Activated T-helper 2 cell treated with anti-CD3 and anti-CD28 coated beads, Interferon-gamma antibody, Interleukin-2, Interleukin-4, amounts not matched to agents 10 μg/mL and 5 μg/mL and 100 μg/mL, durations not matched to agents 14 hours and 24 hours and 36 hours (primary cell): ENCODE measurements at places on chromosomes 6 and 20. TPM values are rescaled to one million over a fixed set of nuclear protein-coding genes. Genes with fewer than 3 reads are reported as not detected.
A peak's percentile ranks its signal among the peaks of the same experiment; 100 is the strongest.

EYA4 gene
- not detected in 2 replicates for total RNA-seq

CFAP206 gene
- not detected in 2 replicates for total RNA-seq

ACTL10 gene
- total RNA-seq = 2.6 and 3.3 TPM in 2 replicates

BPI gene
- not detected in 2 replicates for total RNA-seq

FOXA2 gene
- total RNA-seq = not detected in 2 replicates

PTK6 gene
- total RNA-seq = 0.32 and 0.46 TPM in 2 replicates

IMPG1 gene
- total RNA-seq = not detected in 2 replicates

PREX1 gene
- total RNA-seq = 80.3 and 83.9 TPM in 2 replicates

BLOC1S5 gene
- 21.2 and 25.4 TPM in 2 replicates for total RNA-seq

PRDM1 gene
- total RNA-seq = 49.1 and 52.3 TPM in 2 replicates

DNA sequence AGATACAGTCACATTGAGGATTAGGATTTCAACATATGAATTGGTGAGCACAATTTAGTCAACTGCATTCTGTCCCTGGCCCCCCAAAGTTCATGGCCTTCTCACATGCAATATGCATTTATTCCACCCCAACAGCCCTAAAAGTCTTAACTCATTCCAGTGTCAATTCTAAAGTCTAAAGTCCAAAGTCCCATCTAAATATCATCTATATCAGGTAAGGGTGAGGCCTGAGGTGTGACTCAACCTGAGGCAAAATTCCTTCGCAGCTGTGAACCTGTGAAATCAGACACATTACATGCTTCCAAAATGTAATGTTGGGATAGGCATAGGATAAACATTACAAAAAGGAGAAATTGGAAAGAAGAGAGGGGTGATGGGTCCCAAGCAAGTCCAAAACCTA is 27.8 kb downstream of the CLIC5 start:
- H3K4me3 ChIP-seq = no peak overlapping the region
- H3K4me1 ChIP-seq = peaks cover 4% of the 10 kb centered on the region
- no peak overlapping the region for H3K27ac ChIP-seq
- peaks cover 1% of the 10 kb centered on the region for H3K27me3 ChIP-seq
- no peaks in the 10 kb centered on the region for H3K36me3 ChIP-seq

GRCh38 chr6:39812853-39813533 is 20.8 kb downstream of the DAAM2 start:
- H3K27me3 ChIP-seq = peaks cover 3% of the 10 kb centered on the region
- no peaks in the 10 kb centered on the region for H3K36me3 ChIP-seq
- H3K4me3 ChIP-seq = no peak overlapping the region
- no peak for DNase-seq
- H3K4me1 ChIP-seq = no peaks in the 10 kb centered on the region
- no peak overlapping the region for H3K27ac ChIP-seq

GRCh38 chr6:163252061-163252591 is 162.4 kb upstream of the QKI start:
- no peak overlapping the region for H3K4me3 ChIP-seq
- H3K27ac ChIP-seq = no peak overlapping the region
- H3K36me3 ChIP-seq = no peaks in the 10 kb centered on the region

GRCh38 chr20:47540443-47541354 is 39.0 kb downstream of the NCOA3 start:
- H3K27ac ChIP-seq = peak overlapping the region; percentile 65
- H3K4me3 ChIP-seq = no peak overlapping the region
- DNase-seq = no peak
- peaks cover 39% of the 10 kb centered on the region for H3K36me3 ChIP-seq
- H3K4me1 ChIP-seq = peaks cover 56% of the 10 kb centered on the region

- peaks cover 10% of the 10 kb centered on the region for H3K4me1 ChIP-seq
- no peak overlapping the region for H3K4me3 ChIP-seq
- H3K27ac ChIP-seq = no peak overlapping the region
- DNase-seq = no peak
- peaks cover 71% of the 10 kb centered on the region for H3K36me3 ChIP-seq
- no peaks in the 10 kb centered on the region for H3K27me3 ChIP-seq
Observed at GRCh38 chr20:45948261-45948733, 13.8 kb downstream of the PCIF1 start.

DNA sequence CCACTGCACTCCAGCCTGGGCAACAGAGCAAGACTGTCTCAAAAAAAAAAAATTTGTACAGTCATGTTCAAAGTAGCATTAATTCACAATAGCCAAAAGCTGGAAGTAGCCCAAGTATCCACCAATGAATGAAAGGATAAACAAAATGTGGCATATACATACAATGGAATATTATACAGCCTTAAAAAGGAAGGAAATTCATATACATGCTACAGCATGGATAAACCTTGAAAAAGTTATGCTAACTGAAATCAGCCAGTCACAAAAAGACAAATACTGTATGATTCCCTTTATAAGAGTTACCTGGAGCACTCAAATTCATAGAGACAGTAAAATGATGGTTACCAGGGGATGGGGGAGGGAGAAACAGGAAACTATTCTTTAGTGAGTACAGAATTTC is 15.7 kb downstream of the EEF1A1 start:
- H3K27ac ChIP-seq = no peak overlapping the region
- H3K27me3 ChIP-seq = no peaks in the 10 kb centered on the region
- peaks cover 4% of the 10 kb centered on the region for H3K4me1 ChIP-seq
- no peak for DNase-seq
- H3K36me3 ChIP-seq = peaks cover 35% of the 10 kb centered on the region
- no peak overlapping the region for H3K4me3 ChIP-seq

- H3K36me3 ChIP-seq = no peaks in the 10 kb centered on the region
- no peak overlapping the region for H3K4me3 ChIP-seq
- no peak for DNase-seq
- H3K27me3 ChIP-seq = peaks cover 2% of the 10 kb centered on the region
Observed at GRCh38 chr6:108958900-108959770, 110.9 kb downstream of the ARMC2 start.

GRCh38 chr20:34531608-34532265 is 15.5 kb downstream of the DYNLRB1 start:
- H3K4me3 ChIP-seq = no peak overlapping the region
- H3K27ac ChIP-seq = no peak overlapping the region
- no peaks in the 10 kb centered on the region for H3K4me1 ChIP-seq
- no peak for DNase-seq
- peaks cover 55% of the 10 kb centered on the region for H3K36me3 ChIP-seq

GRCh38 chr20:12016291-12016690 is 98.6 kb downstream of the BTBD3 start:
- no peak overlapping the region for H3K27ac ChIP-seq
- H3K4me3 ChIP-seq = no peak overlapping the region
- no peak for DNase-seq
- no peaks in the 10 kb centered on the region for H3K36me3 ChIP-seq
- H3K27me3 ChIP-seq = no peaks in the 10 kb centered on the region
- peaks cover 1% of the 10 kb centered on the region for H3K4me1 ChIP-seq

DNA sequence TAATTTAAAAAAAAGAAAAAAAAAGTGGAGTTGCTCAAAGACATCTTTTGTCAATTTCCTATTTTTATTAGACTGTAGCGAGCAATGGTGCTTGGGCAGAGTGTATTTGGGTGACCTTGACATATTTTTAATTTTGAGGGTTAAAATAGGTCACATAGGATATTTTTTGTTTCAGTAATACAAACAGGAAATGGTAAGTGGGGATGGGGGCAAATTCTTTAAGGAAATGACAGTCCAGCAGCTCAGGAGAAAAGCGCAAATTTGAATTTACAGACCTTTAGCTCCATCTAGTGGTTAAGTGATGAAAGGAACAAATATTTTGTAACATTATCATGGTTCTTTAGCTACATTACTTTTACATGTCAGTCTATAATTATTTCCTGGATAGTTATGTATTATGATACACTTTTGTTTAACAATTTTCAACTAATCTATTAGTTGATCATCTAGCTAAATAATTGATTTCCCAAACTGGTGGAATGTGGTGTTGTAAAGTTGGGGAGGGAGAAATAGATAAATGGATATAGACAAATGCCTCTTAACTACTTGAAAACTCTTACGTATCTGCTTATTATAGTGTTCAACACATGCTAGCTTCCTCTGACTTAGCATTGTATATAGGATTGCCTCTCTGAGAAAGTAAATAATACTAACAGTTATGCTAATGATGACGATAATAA is 10.0 kb downstream of the CITED2 start:
- no peak overlapping the region for H3K27ac ChIP-seq
- H3K36me3 ChIP-seq = no peaks in the 10 kb centered on the region
- no peak overlapping the region for H3K4me3 ChIP-seq
- peaks cover 1% of the 10 kb centered on the region for H3K27me3 ChIP-seq

GRCh38 chr6:79070206-79070825 is 7.7 kb downstream of the PHIP start:
- no peak for DNase-seq
- H3K36me3 ChIP-seq = peaks cover 37% of the 10 kb centered on the region
- no peaks in the 10 kb centered on the region for H3K27me3 ChIP-seq
- H3K27ac ChIP-seq = peak overlapping the region; percentile 47
- no peak overlapping the region for H3K4me3 ChIP-seq

- DNase-seq = no peak
- no peak overlapping the region for H3K27ac ChIP-seq
- peaks cover 3% of the 10 kb centered on the region for H3K4me1 ChIP-seq
- H3K27me3 ChIP-seq = no peaks in the 10 kb centered on the region
- no peak overlapping the region for H3K4me3 ChIP-seq
- H3K36me3 ChIP-seq = peaks cover 1% of the 10 kb centered on the region
Observed at GRCh38 chr6:158388727-158389126, 76.5 kb downstream of the TULP4 start.

GRCh38 chr6:7243179-7243981 is 69.6 kb downstream of the SSR1 start:
- peak; percentile 31 for DNase-seq
- no peak overlapping the region for H3K27ac ChIP-seq
- no peak overlapping the region for H3K4me3 ChIP-seq
- H3K36me3 ChIP-seq = peaks cover 43% of the 10 kb centered on the region

GRCh38 chr6:170068496-170068895 is 222.4 kb downstream of the DLL1 start:
- no peak overlapping the region for H3K27ac ChIP-seq
- no peak for DNase-seq
- H3K27me3 ChIP-seq = peaks cover 22% of the 10 kb centered on the region
- H3K4me3 ChIP-seq = no peak overlapping the region

DNA sequence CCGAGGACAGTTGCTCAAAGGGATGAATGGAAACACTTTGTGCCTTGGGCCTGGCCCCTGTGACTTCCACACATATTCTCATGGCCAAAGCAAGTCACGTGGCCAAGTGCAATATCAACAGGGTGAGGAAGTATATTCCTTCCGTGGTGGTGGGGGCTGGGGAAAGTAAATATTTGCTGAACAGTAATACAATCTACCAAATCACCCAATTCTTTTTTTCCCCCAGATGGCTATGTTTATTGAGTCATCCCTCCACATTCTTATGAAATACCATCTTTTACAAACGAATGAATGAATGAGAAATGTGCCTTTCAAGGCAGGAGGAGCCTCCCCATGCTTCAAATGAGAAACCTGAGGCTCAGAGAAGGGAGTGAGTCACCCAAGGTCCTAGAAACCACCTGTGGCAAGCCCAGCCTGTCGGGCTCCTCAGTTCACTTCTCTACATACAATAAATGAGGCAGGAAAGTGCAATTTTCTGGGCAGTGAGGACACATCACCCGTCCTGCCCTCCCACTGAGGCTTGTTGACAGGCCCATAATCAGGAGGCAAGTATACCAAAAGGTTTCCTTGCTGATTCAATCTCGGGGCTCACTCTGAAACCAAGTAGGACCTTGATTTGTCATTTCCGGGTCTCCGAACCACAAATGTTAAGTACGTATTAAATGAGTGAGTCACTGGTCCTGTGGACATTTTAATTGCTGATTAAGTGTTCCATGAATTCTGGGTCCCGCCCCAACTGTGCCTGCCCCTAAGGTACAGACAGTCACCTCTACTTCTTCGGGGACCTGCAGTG is 25.3 kb upstream of the TOP1 start:
- H3K27me3 ChIP-seq = no peaks in the 10 kb centered on the region
- peaks cover 11% of the 10 kb centered on the region for H3K36me3 ChIP-seq
- peaks cover 43% of the 10 kb centered on the region for H3K4me1 ChIP-seq
- H3K27ac ChIP-seq = peak overlapping the region; percentile 94
- peak; percentile 66 for DNase-seq

GRCh38 chr6:42007286-42008137 is 42.8 kb upstream of the TAF8 start:
- H3K36me3 ChIP-seq = no peaks in the 10 kb centered on the region
- peak overlapping the region; percentile 74 for H3K27ac ChIP-seq
- no peak for DNase-seq
- H3K4me3 ChIP-seq = peak overlapping the region; percentile 32
- no peaks in the 10 kb centered on the region for H3K27me3 ChIP-seq
- peaks cover 41% of the 10 kb centered on the region for H3K4me1 ChIP-seq

DNA sequence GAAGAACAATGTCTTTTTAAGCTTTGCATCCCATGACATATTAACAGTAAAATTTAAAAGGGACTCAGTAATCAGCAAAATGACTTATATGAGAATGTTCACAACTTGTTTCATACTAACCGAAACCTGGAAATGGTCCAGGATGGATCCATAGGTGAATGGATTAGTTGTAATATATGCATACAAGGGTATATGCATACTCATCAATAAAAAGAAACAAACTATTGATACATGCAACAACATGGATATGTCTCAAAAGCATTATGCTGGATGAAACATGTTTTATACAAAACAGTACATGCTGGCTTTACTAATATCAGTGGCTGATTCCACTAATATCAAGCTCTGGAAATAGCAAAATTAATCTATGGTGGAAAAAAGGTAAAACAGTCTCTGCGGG is 108.5 kb upstream of the HIVEP1 start:
- H3K36me3 ChIP-seq = peaks cover 6% of the 10 kb centered on the region
- H3K27ac ChIP-seq = no peak overlapping the region
- peaks cover 31% of the 10 kb centered on the region for H3K27me3 ChIP-seq
- no peak for DNase-seq

GRCh38 chr6:47595785-47596184 is 102.6 kb upstream of the ADGRF4 start:
- H3K4me3 ChIP-seq = no peak overlapping the region
- no peak overlapping the region for H3K27ac ChIP-seq
- H3K36me3 ChIP-seq = peaks cover 38% of the 10 kb centered on the region
- DNase-seq = no peak
- no peaks in the 10 kb centered on the region for H3K4me1 ChIP-seq

- no peak for DNase-seq
- no peak overlapping the region for H3K4me3 ChIP-seq
- H3K27ac ChIP-seq = no peak overlapping the region
- no peaks in the 10 kb centered on the region for H3K36me3 ChIP-seq
- peaks cover 8% of the 10 kb centered on the region for H3K4me1 ChIP-seq
Observed at GRCh38 chr6:41434803-41435481, 99.5 kb downstream of the NCR2 start.

- H3K4me1 ChIP-seq = peaks cover 7% of the 10 kb centered on the region
- DNase-seq = peak; percentile 46
- peaks cover 20% of the 10 kb centered on the region for H3K27me3 ChIP-seq
- no peak overlapping the region for H3K27ac ChIP-seq
Observed at GRCh38 chr6:43454290-43454695, 1.1 kb downstream of the DLK2 start.

GRCh38 chr20:59481477-59482018 is 122.8 kb upstream of the PHACTR3 start:
- no peaks in the 10 kb centered on the region for H3K4me1 ChIP-seq
- no peak for DNase-seq
- no peaks in the 10 kb centered on the region for H3K36me3 ChIP-seq
- H3K27me3 ChIP-seq = peaks cover 11% of the 10 kb centered on the region
- no peak overlapping the region for H3K4me3 ChIP-seq
- no peak overlapping the region for H3K27ac ChIP-seq

GRCh38 chr6:37092923-37093727 is 76.8 kb upstream of the PIM1 start:
- peaks cover 8% of the 10 kb centered on the region for H3K4me1 ChIP-seq
- no peaks in the 10 kb centered on the region for H3K27me3 ChIP-seq
- no peaks in the 10 kb centered on the region for H3K36me3 ChIP-seq
- H3K27ac ChIP-seq = no peak overlapping the region
- H3K4me3 ChIP-seq = no peak overlapping the region
